ENCODE measurements at places on chromosomes 2 and 18.

DNA sequence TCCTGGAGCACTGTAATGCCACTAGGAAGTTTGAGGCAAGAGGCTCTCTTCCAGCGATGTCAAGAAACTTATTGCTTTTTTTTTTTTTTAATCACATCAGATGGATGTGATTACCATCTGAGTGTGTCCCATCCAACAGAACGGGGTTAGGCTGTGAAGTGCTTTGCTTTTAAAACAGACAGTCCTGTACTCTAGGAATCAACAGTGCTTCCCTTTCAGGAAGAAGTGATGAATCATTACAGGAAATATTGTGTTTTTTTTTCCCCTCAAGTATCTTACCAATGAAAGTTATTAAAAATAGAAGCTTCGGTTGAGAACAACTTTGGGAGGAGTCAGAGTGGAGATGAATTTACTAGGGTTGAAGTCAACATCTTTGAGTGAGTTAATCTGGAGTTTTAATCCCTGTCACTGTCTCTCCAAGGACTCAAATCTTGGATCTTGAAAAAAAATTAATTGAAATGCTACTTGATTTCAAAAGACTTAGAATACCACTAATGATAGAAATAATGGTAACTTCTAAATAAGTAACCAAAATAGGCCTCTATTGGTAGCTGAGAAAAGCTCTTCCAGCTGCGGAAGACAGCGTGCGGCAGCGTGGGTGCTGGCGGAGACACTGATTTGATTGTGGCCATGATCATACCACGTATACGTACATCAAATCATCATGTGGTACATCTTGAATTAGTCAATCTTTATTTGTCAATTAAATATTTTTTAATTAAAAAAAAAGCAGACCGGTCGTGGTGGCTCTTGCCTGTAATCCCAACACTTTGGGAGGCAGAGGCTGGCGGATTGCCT lies 45.5 kb downstream of the GATA6 start:
- no peak for DNase-seq

- DNase-seq = no peak
Measured at GRCh38 chr18:34707670-34708069, 2.4 kb upstream of the DTNA start.

GRCh38 chr2:157887946-157888345 lies 11.8 kb upstream of the ACVR1 start:
- no peak for DNase-seq

DNA sequence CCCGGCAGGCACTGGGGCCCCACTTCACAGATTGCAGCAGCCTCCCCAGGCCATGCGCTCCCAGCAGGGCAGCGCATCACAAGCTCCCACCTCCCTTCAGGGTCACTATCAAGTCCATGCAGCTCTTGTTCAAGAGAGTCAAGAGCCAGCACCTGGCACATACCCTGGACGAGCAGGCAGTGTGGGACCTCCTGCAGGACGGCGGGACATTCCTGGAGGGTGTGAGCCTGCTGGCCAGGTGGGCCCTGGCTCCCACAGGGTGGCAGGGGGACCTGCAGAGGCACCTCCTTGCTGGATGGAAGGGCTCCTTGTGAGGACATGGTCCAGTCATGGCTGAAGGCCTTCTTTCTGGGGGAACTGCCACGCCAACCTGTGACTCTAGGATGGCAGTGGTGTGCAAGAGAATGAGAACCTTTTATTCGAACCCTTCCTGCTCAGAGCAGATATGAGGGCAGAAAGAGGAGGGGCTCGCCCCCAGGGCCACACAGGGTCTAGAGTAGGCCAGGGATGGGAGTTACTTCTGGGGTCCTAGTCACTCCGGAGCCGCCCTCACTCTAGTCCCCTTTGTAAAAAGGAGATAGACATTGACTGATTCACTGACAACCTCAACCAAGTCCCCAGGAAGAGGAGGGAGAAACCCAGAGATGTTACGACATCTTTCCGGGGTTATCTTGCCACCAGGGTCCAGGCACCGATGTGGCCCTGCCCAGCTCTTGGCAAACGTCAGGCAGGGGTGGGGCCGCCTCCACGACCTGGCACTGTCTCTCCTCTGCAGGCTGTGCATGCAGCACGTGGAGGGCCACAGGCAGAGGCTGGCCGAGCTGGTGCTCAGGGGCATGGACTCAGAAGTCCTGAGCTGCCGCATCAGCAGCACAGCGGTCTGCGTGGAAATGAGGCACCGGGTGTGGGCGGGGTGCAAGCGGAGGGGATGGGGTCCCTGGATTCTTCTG lies 31.3 kb downstream of the HJURP start:
- no peak for DNase-seq

GRCh38 chr2:206176121-206176520 lies 16.4 kb downstream of the EEF1B2 start:
- DNase-seq = no peak

- peak; percentile 49 for DNase-seq
Measured at GRCh38 chr2:86633155-86633651, 9.5 kb upstream of the RNF103 start.

DNA sequence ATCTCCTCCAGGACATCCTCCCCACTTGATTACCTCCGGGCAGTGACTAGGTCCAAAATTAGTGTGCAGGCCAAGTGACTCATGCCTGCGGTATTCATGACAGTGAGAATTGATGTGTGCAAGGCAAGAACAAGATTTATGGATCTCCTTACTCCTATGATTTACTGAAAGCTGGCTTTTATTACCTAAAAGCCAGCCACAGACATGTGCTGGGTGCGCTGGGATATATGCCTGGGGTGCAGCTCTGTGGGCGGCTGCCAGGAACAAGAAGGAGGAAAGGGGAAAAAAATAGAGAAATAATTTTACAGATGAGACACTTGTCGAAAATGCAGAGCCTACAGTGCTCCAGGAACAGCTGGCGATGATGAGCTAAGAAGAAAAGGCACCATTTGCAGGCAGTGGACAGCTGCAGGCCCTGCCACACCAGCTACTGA lies 359.3 kb downstream of the CMPK2 start:
- DNase-seq = no peak

GRCh38 chr2:240957656-240958365 lies 40.6 kb upstream of the SNED1 start:
- DNase-seq = no peak

- DNase-seq = no peak
Measured at GRCh38 chr18:48031641-48032040, 101.2 kb upstream of the SMAD2 start.

- no peak for DNase-seq
Measured at GRCh38 chr2:128026448-128027277, 1.2 kb downstream of the SAP130 start.

DNA sequence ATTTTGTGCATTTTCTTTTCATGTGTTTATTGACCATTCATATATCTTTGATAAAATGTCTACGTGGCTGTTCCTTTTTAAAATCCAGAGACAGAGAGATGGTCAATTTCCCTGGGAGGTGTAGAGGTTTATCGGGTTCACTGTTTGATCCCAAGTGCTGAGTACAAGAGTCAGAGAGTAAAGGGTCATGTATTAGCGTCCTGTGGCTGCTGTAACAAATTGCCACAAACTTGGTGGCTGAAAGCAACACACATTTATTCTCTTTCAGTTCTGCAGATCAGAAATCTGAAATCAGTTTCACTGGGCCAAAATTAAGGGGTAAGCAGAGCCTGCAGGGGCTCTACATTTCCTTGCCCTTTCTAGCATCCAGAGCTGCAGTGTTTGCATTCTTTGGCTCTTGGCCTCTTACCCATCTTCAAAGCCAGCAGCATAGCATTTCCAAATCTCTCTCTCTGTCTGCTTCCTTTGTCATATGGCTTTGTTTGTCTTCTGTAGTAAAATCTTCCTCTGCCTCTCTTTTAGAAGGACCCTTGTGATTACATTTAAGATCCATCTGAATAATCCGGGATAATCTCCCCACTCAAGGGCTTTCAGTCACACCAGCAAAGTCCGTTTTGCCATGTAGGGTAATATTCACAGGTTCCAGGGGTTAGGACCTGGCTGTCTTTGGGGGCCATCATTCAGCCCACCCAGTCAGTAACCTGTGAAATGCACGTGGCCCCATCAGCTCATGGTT lies 49.9 kb downstream of the TMEM17 start:
- no peak for DNase-seq

DNA sequence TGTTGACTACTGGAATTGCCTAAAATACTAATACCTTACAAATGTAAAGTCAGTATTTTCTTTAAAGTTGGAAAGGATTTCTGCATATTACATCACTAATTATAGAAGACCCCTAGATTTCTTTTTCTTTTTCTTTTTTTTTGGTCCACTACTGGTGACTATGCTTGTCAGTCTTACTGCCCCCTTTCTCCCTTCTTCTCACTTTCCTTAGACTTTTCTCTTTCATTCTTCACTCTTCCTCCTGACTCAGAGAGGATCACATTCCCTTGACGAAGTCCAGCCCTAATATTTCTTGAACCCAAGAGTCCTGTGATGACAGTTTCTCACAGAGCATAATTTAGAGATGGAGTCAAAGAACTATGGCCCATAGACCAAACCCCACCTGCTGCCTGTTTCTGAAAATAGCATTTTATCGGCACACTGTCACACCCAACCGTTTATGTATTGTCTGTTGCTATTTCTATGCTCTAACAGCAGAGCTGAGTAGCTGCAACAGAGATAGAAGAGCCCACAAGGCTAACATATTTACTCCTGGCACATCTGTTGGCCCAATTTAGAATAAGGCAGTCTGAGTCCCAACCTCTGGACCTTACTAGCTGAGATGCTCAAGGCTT lies 40.6 kb upstream of the RIOK3 start:
- DNase-seq = no peak

DNA sequence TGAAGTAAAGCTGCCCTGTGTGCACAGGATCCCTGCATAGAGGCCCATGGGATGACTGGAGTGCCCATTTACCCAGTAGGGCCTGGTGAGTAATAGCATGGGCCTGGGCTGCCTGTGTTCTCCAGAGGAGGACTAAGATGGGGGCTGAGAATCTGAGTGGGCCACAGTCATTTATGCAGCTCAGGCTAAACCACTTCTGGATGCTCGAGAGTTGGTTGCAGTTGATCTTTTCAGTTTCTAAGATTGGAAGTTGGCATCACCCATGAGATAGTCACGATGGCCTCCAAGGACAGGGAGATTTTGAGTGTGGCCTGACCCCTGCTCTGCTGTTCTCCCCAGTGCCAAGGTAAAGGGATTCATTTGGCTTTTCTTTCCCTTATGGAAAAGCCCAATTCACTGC lies 179.1 kb upstream of the SPRED2 start:
- DNase-seq = no peak

GRCh38 chr2:196482119-196483065 lies 157.1 kb upstream of the CCDC150 start:
- DNase-seq = peak; percentile 5

- DNase-seq = no peak
Measured at GRCh38 chr2:99961196-99961913, 181.0 kb downstream of the AFF3 start.

DNA sequence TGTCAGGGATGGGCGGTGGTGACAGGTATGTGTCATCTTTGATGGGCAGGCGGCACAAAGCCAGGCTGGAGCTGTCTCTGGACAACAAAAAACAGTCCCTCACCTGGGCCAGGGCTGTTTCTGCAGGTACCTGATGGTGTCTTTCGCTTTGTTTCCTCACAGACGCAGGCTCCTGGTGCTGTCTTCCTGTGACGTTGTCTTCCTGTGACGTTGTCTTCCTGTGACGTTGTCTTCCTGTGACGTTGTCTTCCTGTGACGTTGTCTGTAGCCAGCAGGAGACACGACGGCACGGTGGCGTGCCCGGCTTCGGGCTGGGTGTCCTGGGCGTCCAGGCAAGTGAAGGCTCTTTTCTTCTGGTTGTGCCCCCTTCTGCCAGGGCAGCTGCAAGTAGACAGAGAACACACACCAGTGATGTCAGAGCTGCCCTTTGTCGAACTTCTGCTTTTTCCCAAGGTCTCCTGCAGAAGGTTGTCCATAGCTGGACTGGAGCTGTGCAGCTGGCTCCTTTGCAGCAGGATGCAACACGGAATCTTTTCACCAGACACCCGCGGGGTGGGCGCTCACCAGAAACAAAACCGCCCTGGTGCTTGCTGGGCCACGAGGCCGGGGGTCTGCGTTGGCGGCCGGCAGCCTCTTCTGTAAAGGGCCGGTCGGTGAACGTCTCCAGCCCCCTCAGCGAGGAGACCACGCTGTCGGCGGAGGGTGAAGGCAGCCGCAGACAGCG lies 21.1 kb downstream of the GPR35 start:
- DNase-seq = no peak

DNA sequence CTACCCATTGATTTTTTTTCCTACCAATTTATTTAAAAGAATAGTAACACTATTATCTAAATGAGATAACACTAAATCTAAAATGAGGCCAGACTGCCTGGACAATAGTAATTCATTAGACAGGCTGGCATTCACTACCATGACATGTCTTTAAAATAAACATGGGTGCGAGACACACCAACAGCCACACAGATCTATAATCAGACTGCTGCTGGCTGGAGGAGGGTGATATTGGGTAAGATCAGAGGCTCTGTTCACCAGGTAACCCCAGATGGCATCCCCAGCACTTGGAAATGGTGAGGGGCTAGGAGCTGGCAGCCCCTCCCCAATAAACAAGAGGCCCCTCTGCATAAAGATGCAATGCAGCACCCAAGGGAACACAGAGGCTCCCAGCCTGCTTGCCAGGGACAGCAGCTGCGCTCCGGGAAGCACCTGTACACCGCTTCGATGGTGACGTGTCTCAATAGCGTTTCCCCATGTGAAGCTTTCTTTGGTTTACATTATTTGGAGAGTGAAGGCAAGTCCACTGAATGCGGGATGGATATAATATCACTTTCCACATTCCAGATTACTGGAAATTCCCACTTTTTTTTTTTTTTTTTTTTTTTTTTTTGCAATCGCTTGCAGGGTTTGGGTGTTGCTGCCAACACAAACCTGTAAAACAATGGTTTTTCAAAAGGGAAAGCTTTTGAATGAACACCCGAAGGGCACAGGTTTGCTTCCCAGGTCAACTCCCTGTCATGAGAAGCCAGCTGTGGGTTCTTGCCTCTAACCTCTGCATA lies 159.0 kb downstream of the ZNF516 start:
- no peak for DNase-seq

DNA sequence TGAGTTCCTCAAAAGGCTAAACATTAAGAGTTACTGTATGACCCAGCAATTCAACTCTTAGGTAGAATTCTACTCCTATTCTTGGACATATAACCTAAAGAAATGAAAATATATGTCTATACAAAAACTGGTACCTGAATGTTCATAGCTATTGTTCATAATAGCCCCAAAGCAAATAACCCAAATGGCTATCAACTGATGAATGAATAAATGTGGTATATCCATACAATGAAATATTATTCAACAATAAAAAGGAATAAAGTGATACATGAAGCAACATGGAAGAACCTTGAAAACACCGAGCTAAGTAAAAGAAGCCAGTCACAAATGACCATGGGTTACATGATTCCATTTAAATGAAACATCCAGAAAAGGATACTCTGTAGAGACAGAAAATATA lies 114.6 kb downstream of the BAZ2B start:
- no peak for DNase-seq

Data from nucleus accumbens (tissue), 56 donors.